ENCODE measurements at places on chromosomes 2 and 18. TPM values are rescaled to one million over a fixed set of nuclear protein-coding genes. Genes with fewer than 3 reads are reported as not detected.

The GATA6 gene
- total RNA-seq = 10.0 TPM

The SKA1 gene
- 1.0 TPM for total RNA-seq

The UGT1A3 gene
- not detected for total RNA-seq

The ANKRD62 gene
- not detected for total RNA-seq

The ZDBF2 gene
- total RNA-seq = 11.6 TPM

The AOX1 gene
- total RNA-seq = 81.4 TPM

The EPB41L3 gene
- 37.0 TPM for total RNA-seq

Data from fibroblast of lung (primary cell).